ENCODE measurements at places on chromosomes 7 and 10.
A peak's percentile ranks its signal among the peaks of the same experiment; 100 is the strongest.

GRCh38 chr10:29646960-29647461, 12.2 kb upstream of the SVIL start:
- peak; percentile 43 for DNase-seq

- DNase-seq, result peak; percentile 66
Measured at GRCh38 chr7:23254051-23254681, 7.6 kb downstream of the GPNMB start.

DNA sequence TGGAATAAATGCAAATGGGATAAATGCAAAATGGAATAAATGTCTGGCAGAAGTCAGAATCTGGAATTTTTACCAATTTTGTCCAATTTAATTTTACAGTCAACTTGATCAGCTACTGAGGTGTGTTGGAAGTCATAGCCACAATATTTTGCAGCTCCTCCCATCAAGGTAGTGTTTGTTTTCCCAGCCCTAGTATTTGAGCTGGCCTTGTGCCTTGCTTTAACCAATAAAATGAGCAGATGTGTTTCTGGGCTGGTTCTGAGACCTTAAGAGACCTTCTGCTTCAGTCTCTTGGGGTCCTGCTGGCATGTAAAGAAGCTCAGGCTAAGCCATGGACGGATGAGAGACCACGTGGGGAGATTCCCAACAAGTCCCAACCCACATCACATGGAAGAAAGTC, 42.7 kb upstream of the RSBN1L start:
- no peak for DNase-seq

GRCh38 chr7:66296001-66296521, 90.9 kb downstream of the TPST1 start:
- no peak for DNase-seq

DNA sequence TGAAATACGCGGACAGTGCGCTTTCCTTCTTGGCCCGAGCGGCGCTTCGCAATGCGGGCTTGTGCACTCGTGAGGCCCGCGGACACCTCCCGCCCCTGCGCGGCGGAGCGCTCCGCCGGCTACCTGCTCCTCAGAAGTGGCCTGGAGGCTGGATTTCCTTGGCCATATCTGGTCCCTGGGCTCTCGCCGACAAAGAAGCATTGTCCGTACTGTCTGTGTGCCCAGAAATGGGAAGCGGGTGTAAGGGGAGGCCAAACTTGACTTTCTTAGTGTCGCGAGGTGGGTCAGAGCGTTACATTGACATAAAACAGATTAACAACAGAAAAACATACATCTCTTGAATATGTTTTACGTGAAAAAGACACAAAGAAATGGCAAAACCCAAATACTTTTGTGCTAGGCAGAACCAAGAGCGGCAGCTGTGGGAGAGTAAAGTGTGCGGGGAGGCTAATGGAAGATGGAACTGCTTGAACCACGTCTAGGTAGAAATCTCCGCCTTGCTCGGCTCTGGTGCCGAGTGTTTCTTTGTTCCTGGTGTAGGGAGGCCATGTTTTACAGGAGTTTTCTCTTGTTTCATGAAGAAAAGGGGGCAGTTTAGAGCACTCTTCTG, 1.4 kb downstream of the LANCL2 start:
- DNase-seq, result no peak

DNA sequence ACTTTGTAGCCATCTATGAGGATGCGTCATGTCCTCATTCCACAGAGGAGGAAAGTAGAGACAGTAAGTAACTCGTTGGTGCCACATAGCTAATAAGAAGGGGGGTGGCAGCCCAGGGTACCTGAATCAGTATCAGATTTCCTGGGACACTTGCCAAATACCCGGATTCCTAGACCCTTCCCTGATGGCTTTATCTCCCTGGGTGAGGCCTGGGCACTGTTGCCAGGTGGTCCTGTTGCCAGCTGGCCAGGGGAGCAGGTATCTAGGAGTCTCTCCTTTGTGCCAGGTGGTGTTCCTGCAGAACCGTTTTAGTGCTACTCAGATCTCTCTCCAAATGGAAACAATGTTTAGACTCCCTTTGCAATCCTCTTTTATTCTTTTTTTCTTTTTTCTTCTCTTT, 12.7 kb downstream of the SLC29A3 start:
- no peak for DNase-seq

DNA sequence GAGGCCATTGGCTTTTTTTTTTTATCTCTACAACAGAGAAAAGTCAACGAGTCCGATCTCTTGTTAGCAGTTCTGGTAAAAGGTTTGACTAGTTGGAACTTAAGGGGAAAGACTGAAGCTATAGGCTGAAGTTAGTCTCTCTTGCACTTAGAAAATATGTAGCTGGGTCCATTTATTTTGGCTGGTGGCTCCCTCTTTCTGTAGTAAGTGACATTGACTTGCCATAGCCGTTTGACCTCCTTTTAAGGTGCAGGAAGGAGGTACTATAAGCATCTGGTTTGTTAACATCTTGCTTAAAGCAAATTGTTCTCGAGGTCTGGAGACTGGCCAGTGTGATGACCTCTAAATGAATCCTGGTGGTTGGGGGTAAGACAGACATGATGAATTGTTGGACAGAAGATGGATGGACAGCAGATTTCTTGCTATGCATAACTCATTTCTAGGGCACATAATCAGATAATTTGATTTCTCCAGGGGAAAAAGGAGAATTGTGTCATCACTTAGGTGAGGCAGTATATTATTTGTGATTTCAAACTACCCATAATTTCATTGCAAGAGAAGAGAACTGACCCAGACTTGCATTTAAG, 356.3 kb upstream of the GALNT17 start:
- no peak for DNase-seq

DNA sequence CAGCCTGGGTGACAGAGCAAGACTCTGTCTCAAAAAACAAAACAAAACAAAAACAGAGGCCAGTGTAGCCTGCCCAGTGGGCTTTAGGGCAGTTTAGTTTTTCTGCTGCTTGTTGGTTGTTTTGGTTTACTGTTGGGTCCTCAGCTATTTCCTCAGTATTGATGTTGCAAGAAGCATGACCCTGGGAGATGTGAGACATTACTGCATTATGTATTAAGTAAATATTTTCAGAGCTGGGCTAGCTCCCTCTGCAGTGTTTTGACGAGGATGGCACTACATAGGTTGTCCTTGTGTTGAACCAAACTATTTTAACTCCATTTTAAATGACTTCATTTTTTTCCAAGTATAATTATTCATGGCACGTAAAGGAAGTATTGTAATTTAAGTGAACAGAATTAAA, 4.8 kb downstream of the AKAP9 start:
- peak; percentile 69 for DNase-seq

- DNase-seq, result no peak
Measured at GRCh38 chr10:78305311-78305710, 271.6 kb downstream of the RPS24 start.

DNA sequence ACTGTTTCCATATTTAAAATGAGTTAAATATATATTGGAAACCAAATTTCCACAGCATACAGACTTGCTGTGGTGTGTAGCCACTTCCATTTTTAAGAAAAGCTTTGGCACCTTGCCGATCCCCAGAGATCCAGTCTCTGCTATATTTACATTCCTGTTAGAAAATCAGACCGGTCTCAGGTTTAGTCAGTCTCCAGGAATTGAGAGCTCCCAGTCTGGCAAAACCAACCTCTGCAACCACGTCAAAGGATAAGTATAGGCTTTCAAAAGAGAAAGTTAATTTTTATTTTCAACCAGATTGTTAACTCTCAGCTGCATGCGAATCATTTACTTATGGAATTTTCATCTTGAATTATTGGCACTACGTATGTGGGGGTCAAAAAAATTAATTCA, 28.2 kb downstream of the PUS7 start:
- peak; percentile 83 for DNase-seq

GRCh38 chr7:85828614-85829013, 641.8 kb upstream of the SEMA3D start:
- no peak for DNase-seq

DNA sequence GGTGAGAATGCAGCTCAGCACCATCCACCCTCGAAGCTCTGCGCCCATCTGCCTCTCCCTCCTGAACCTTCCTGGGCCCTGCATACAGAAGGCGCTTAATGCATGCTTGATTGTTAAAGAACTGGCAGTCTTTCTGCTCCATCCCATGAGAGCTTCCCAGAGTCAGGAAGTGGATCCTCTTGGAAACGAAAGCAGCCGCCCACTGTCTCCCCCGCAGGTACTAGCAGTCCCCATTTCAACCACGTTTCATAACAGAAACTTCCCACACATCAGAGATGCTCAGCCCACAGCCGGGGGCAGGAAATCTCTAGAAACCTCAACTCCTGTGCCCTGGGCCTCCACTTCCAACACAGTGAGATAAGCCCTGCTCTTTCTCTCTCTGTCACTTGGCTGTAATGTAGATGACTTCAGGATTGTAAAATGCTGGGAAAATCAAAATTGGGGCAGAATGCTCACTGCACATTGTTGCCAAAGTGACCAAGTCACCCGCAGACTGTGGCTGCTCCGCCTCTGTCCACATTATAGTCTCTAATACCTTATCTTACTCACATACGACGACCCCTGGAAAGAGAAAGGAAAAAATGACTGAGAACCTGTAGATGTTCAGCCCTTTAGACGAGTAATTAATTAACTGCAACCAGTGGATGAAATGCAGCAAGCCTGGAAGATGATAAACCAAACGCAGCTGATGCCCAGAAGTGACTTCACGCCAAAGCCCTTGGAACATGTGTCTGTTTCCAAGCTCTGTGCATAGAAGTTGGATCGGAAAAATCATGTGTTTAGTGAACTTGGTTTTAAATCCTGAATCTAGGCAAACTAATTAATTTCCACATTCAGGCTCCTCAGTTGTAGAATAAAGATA, 28.5 kb downstream of the GSDME start:
- peak; percentile 9 for DNase-seq

DNA sequence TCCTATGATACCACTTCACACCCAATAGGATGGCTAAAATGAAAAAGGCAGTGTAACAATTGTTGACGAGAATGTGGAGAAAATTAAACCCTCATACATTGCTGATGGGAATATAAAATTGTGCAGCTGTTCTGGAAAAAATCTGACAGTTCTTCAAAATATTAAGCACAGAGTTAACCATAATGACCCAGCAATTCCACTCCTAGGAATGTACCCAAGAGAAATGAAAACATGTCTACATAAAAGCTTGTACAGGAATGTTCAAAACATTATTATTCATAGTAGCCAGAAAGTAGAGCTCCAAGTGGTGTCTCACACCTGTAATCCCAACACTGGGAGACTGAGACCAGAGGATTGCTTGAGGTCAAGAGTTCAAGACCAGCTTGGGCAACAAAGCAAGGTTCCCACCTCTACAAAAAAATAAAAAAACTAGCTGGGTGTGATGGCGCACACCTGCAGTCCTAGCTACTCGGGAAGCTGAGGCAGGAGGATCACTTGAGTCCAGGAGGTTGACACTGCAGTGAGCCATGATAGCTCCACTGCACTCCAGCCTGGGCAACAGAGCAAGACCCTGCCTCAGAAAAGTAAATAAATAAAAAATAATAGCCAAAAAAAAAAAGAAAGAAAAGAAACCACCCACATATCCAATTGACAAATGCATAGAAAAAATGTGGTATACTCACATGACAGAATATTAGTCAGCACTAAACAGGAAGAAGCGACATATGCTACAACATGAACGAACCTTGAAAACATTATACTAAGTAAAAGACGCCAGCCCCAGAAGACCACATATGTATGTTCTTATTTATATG, 5.0 kb downstream of the RHEB start:
- DNase-seq, result no peak

Data from brain microvascular endothelial cell (primary cell).